Naive thymus-derived CD4-positive, alpha-beta T cell (primary cell): ENCODE measurements at places on chromosomes 5 and 9. TPM values are rescaled to one million over a fixed set of nuclear protein-coding genes. Genes with fewer than 3 reads are reported as not detected.

Gene TRPM6
- total RNA-seq, result not detected

DNA sequence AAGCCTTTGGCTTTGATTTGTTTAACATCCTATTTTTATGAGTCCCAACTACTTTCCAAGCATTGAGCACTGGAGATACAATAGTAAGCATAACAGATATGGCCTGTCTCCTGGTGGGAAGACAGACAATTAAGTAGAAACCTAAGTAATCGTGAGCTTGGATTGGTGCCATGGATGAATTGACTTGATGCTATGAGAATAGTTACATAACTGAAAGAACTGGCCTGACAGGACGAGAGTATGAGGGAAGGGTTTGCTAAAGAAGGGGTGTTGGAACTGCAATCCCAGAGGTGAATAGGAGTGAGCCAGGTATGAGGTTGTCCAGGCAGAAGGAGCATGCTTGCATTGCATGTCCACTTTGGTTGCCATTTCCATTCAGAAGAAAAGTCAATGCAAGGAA, 52.4 kb downstream of the GPR21 start:
- no peaks in the 10 kb centered on the region for H3K27me3 ChIP-seq
- H3K27ac ChIP-seq, result no peak overlapping the region
- no peaks in the 10 kb centered on the region for H3K4me1 ChIP-seq
- no peak overlapping the region for H3K4me3 ChIP-seq

- DNase-seq, result no peak
- H3K4me1 ChIP-seq, result no peaks in the 10 kb centered on the region
- no peak overlapping the region for H3K27ac ChIP-seq
- no peaks in the 10 kb centered on the region for H3K36me3 ChIP-seq
- H3K27me3 ChIP-seq, result peaks cover 4% of the 10 kb centered on the region
- H3K4me3 ChIP-seq, result no peak overlapping the region
Measured at GRCh38 chr5:66597183-66597757, 1.1 kb downstream of the MAST4 start.

GRCh38 chr5:53035868-53036381, 46.8 kb downstream of the ITGA2 start:
- no peak overlapping the region for H3K4me3 ChIP-seq
- no peak for DNase-seq
- no peaks in the 10 kb centered on the region for H3K27me3 ChIP-seq
- H3K36me3 ChIP-seq, result no peaks in the 10 kb centered on the region
- peaks cover 23% of the 10 kb centered on the region for H3K4me1 ChIP-seq
- H3K27ac ChIP-seq, result no peak overlapping the region

Gene CCDC152
- total RNA-seq, result 5.5 TPM

DNA sequence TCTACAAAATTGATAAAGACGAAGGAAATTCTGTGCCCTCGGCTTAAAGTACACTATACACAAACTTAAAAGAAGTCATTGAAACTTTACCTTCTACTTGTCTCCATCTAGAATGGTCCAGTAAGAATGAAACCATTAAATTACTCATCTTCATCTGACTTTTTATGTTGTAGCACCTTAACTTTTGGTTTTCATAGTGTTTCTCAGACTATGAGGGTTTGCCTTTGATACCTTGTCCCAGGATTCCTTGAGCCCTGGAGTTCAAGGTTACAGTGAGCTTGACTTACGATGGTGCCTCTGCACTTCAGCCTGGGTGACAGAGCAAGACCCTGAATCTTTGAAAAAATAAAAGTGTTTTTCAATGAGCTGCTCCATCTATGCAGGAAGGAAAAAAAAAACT, 132.2 kb downstream of the CDC42SE2 start:
- H3K4me1 ChIP-seq, result peaks cover 57% of the 10 kb centered on the region
- no peaks in the 10 kb centered on the region for H3K27me3 ChIP-seq
- H3K27ac ChIP-seq, result peak overlapping the region; percentile 84
- peaks cover 48% of the 10 kb centered on the region for H3K36me3 ChIP-seq

DNA sequence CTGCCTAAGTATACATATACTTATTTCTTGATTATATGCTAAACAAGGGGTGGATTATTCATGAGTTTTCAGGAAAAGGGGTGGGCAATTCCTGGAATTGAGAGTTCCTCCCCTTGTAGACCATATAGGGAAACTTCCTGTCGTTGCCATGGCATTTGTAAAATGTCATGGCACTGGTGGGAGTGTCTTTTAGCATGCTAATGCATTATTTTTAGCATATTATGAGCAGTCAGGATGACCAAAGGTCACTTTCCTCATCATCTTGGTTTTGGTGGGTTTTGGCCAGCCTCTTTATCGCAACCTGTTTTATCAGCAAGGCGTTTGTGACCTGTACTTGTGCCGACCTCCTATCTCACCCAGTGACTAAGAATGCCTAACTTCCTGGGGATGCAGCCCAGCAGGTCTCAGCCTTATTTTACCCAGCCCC, 80.9 kb downstream of the ALDH7A1 start:
- no peak overlapping the region for H3K27ac ChIP-seq
- H3K4me1 ChIP-seq, result peaks cover 18% of the 10 kb centered on the region
- H3K36me3 ChIP-seq, result no peaks in the 10 kb centered on the region
- DNase-seq, result no peak
- H3K27me3 ChIP-seq, result no peaks in the 10 kb centered on the region

DNA sequence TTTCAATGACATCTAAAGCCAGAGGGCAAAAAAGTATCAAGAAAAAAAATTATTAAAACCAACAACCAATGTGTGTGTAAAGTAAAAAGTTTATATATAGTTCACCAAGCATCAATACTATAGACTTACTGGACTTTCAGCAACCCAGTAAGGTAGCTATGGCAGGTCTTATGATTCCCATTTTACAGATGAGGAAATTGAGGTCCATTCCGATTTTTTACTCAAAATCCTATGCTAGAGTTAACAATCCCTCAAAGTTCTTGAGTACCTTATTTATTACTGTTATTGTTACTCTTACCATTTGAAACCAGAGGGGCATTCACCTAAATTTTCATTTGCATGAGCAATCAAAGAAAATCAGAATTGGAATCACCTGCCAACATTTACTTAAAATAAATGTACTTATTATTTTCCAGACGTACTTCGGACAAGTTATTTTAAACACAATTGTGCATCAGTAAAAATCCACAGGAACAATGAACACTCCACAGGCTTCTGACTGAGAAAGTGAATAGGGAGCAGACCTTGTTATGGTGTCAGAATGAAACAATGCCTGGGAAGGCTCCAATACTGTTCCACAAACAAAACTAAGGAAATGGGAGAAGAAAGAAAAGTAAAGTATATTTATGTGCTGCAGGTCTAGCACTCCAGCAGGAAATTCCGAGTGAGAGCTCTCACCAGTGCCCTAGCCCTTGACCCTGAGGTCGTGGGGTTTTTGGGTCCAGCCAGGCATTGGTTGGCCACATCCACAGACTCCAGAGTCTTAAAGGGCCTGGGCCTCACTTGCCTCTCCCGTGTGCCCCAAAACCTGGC, 229.9 kb downstream of the PIK3R1 start:
- no peak for DNase-seq
- no peak overlapping the region for H3K4me3 ChIP-seq

Gene IFNE
- not detected for total RNA-seq

Gene HMGCR
- total RNA-seq, result 38.8 TPM

Gene C5orf58
- total RNA-seq, result not detected

Gene SLC1A3
- 0.67 TPM for total RNA-seq

DNA sequence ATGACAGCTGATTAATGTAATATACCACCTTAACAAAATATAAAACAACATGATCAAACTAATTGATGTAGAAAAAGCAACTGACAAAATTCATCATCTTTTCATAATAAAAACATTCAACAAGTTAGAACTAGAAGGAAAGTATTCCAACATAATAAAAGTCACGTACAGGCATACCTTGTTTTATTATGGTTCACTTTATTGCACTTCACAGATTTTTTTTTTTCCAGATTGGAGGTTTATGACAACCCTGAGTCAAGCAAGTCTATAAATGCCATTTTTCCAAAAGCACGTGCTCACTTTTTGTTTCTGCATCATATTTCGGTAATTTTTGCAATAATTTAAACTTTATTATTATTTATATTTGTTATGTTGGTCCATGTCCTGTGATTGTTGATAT, 1120.3 kb downstream of the PTPRD start:
- no peaks in the 10 kb centered on the region for H3K27me3 ChIP-seq
- no peaks in the 10 kb centered on the region for H3K36me3 ChIP-seq
- no peak for DNase-seq

GRCh38 chr5:113578091-113578490, 64.6 kb downstream of the YTHDC2 start:
- no peak overlapping the region for H3K27ac ChIP-seq
- H3K4me1 ChIP-seq, result no peaks in the 10 kb centered on the region
- no peak for DNase-seq
- H3K4me3 ChIP-seq, result no peak overlapping the region
- H3K36me3 ChIP-seq, result peaks cover 8% of the 10 kb centered on the region

DNA sequence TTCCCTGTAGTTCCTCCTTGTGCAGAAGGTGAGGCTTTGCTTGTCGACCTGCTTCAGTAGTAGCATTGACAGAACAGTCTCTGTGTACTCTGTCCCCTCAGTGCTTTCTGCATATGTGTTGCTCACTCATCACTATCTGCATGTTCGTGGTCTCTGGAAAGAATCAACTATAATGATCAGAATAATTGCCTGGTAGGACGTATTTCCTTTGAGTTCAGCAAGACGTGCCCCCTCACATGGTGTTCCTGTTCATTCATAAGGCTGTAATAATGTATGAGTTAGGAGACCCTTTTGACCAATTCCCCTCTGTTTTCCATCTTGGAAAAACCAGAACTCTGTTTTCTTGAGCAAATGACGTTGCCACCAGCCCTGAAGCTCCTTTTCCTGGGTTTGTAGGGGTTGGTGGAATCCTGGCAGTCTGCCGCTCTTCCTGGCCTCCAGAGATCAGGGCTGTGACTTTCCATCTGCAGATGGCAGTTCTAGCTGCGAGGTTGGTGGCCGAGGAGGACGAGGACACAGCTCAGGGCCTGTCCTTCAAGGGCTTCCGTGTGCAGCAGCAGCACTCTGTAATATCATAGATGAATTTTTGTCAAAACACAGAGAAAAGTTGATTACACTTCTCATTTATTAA, 61.9 kb downstream of the EXOSC2 start:
- no peaks in the 10 kb centered on the region for H3K27me3 ChIP-seq
- no peaks in the 10 kb centered on the region for H3K4me1 ChIP-seq
- DNase-seq, result no peak
- H3K27ac ChIP-seq, result no peak overlapping the region

Gene AGXT2
- total RNA-seq, result not detected

GRCh38 chr5:141223112-141223783, at the start of gene PCDHB14:
PCDHB14 (plus strand) TSS chr5:141223343; CDS start chr5:141223506, 163 bp downstream.
- H3K4me3 ChIP-seq, result no peak within 1 kb of the TSS
- DNase-seq, result no peak
- H3K27ac ChIP-seq, result no peak within 1 kb of the TSS
- H3K36me3 ChIP-seq, result no peaks in the 10 kb centered on the region
- no peaks in the 10 kb centered on the region for H3K27me3 ChIP-seq
- no peaks in the 10 kb centered on the region for H3K4me1 ChIP-seq

Gene TRIM7
- 6.1 TPM for total RNA-seq

- H3K4me1 ChIP-seq, result no peaks in the 10 kb centered on the region
- H3K27me3 ChIP-seq, result no peaks in the 10 kb centered on the region
- H3K4me3 ChIP-seq, result no peak overlapping the region
- no peaks in the 10 kb centered on the region for H3K36me3 ChIP-seq
Measured at GRCh38 chr5:84453405-84453804, 68.7 kb upstream of the EDIL3 start.

DNA sequence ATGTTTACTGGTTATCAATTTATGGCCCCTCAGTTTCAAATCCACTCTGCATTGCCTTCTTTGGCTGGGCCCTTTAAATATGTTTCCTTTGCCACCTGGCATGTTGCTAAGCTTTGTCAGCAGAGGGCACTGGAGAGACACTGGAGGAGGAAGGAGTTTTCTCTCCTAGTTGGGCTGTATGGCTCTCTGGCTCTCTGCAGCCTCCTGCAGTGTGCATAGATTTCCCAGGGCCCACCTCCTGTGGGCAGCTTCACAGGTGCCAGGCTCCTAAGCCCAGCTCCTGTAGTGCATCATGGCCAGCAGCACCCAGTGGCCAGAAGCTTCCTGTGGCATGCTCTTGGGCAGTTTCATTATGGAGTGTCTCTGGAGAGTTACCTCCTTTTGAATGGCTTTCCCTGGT, 23.3 kb downstream of the CAVIN4 start:
- no peaks in the 10 kb centered on the region for H3K27me3 ChIP-seq
- H3K4me1 ChIP-seq, result peaks cover 7% of the 10 kb centered on the region
- H3K4me3 ChIP-seq, result no peak overlapping the region

- no peaks in the 10 kb centered on the region for H3K27me3 ChIP-seq
- DNase-seq, result no peak
- no peak overlapping the region for H3K27ac ChIP-seq
- no peak overlapping the region for H3K4me3 ChIP-seq
- no peaks in the 10 kb centered on the region for H3K36me3 ChIP-seq
Measured at GRCh38 chr5:77167695-77168121, 42.8 kb upstream of the PDE8B start.

- no peaks in the 10 kb centered on the region for H3K4me1 ChIP-seq
- no peak overlapping the region for H3K27ac ChIP-seq
- no peak for DNase-seq
- H3K27me3 ChIP-seq, result no peaks in the 10 kb centered on the region
Measured at GRCh38 chr9:130847306-130848217, 12.5 kb downstream of the ABL1 start.

DNA sequence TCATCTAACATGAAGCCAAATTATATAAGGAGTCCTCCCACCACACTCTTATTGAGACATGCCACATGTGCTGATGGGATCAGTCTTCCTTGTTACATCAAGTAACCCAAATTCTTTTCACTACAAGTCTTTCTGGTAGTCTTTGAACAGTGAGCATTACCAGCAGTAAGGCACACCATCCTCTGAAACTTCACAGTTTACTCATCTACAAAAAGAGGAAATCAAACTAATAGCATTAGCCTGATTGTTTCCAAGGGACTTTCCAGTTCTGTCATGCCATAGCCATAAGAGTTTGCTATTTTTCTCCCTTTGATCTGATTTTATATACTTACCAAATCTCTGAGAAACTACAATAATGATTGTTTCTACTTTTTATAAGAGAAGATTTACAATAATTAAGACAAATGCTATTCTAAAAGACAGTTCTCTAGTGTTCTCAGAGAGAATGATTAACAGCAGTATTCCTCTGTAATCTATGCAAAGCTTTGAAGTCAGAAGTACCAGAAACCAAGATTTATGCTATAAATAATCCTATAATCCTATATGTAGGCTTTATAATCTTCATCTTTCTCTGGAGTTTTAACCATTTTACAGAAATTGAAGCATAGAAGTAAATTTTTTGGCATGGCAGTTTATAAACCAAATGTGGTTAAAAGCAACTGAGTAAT, 166.2 kb upstream of the ACO1 start:
- H3K27ac ChIP-seq, result no peak overlapping the region
- H3K4me1 ChIP-seq, result no peaks in the 10 kb centered on the region
- no peak overlapping the region for H3K4me3 ChIP-seq
- no peaks in the 10 kb centered on the region for H3K36me3 ChIP-seq
